D341Med (cell line): ENCODE measurements at places on chromosomes 7 and 10.

DNA sequence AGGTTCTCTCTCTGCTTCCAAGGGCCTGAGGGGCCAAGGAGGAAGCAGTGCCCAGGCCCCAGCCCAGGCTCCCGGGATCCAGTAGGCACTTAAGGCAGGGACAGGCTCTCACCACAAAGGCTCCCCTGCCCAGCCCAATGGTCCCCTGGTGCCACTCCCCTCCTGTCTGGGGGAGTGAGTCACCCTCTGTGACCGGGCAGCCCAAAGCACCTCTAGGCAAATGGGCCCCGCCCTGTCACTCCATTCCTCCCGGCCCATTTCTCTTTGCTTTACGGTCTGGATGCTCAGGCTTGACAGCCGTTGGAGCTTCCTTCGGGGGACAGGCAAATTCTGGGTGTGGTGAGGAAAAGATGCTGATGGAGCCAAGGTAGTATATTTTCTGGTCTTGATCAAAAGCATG is at the start of gene CALHM3:
TSS of gene CALHM3 (minus strand) at position 106 of the 400 bp plus-strand sequence. CDS start 208 bp downstream, outside the sequence.
- no peak for DNase-seq

GRCh38 chr7:3264693-3265339 is 36.2 kb upstream of the SDK1 start:
- DNase-seq: no peak

DNA sequence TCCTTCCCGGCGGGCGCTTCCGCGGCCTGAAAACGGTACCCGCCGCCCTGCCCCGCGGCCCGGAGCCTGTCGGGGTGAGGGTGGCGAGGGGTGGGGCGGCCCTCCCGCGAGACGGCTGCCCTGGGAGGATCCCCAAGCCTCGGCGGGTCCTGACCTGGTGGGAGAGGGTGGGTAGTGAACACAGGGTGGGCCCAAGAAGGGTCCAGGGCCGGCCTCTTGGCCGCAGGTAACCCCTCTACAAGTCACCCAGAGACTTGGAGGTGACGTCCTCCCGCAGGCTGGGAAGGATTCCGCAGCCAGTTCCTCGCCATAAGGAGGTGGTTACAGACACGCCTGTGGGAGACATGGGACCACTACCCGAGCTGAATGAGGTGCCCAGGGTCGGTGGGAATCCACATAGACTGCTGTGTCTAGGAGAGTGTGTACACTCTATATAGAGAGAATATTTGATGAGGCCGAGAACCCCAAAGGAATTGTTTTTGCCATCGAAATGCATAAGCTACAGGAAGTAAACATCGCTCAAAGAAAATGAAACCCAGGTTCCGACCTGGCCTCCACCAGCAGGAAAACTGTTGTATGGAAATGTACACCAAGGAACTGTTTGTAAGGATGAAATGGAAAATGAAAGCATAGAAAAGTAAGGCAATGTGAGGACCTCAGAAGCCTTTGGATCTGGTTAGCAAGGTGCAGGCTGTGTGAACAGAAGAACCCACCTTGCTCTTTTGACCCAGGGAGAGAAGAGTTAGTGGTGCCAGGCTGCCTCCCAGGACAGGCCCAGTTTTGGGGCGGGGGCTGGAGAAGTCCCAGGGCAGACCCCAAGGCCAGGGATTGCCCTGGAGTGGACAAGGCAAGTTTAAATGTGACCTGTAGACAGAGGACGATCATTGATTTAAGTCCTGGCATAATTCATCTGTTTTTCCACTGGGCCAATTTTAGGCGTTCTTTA is 659 bp downstream of the OPTN start:
- peak; percentile 40 for DNase-seq

GRCh38 chr10:9437131-9437530 is 1382.6 kb downstream of the GATA3 start:
- DNase-seq: no peak

GRCh38 chr10:123009105-123009820 is 457 bp downstream of the ACADSB start:
- peak; percentile 37 for DNase-seq

DNA sequence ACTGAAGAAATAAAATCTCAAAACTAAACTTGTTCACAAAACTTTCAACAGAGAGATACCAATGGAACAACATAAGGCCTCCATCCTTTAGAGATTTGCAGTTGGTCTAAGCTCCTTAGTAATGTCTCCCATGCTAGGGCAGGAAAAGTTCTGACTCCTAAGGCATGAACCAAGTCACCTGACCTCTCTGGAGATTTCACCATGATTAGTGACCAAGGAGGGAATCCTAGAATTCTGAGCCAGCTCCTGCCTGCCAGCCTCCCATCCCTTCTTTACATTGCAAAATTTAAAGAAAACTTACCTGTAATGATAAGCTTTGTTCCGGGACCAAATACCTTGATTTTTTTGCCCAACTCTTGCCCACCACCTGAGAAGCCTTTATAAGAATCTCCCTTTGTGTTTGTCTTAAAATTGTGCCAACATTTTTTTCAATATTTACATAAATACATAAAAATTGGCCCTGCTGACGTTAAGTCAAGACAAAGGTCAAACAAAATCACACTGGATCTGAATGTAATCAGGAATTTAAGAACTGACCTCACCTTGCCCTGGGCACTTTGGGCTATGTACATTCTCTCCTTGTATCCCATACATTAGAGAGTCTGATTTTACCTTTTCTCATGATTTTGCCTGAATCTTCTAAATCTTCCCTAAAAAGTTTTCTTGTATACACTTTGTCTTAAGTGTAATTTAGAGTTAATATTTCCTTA is at the start of gene TARP:
TSS of gene TARP (minus strand) at position 351 of the 710 bp plus-strand sequence.
- no peak for DNase-seq

GRCh38 chr10:96494694-96495093 is 19.0 kb downstream of the TLL2 start:
- DNase-seq: no peak

DNA sequence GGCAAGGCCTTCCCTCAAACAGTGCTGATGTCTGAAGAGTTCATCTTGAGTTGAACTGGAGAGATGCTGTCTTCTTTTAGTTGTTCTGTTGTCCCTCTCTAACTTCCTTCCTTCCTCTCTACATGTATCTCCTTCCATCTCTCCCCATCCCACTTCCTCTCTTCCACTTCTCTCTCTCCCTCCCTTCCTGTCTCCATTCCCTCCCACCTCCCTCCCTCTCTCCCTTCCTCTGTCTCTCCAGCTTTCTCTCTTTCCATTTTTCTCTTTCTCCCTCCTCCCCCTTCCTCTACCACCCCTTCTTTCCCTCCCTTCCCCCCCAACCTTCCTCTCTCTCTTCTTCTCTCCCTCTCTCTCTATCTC is 40.7 kb upstream of the TNS3 start:
- no peak for DNase-seq

- DNase-seq: no peak
Observed at GRCh38 chr7:29935111-29935510, 54.5 kb downstream of the SCRN1 start.

DNA sequence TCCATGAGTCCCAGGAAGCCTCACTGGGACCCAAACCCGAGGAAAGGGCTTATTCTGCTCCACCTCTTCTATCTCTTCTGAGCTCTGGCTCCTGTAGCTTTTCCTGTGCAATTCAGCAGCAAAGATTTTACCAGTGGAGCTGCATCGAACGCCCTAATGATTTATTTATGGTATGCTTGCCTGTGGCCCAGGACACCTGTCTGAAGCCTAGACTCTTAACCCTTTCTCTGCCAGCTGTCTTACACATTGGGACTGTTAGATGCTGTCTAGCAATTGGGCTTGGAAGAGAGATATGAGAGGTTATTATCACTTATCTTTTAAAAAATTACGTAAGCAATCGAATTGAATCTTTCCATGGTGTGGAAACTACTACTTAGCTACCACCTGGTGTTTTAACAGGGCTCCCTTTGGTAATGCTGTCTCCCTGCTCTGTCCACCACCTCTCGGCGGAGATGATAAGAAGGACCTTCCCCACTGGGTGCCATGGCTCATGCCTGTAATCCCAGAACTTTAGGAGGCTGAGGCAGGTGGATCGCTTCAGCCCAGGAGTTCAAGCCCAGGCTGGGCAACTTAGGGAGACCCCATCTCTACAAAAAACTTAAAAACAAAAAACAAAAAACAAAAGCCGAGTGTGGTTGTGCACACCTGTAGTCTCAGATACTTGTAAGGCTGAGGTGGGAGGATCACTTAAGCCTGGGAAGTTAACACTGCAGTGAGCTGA is 8.8 kb downstream of the ACSL5 start:
- no peak for DNase-seq

- DNase-seq: no peak
Observed at GRCh38 chr10:7506571-7506970, 95.7 kb upstream of the SFMBT2 start.

- DNase-seq: no peak
Observed at GRCh38 chr7:151968357-151968756, 12.1 kb downstream of the GALNTL5 start.

- no peak for DNase-seq
Observed at GRCh38 chr10:95860166-95860940, 47.4 kb upstream of the CC2D2B start.

DNA sequence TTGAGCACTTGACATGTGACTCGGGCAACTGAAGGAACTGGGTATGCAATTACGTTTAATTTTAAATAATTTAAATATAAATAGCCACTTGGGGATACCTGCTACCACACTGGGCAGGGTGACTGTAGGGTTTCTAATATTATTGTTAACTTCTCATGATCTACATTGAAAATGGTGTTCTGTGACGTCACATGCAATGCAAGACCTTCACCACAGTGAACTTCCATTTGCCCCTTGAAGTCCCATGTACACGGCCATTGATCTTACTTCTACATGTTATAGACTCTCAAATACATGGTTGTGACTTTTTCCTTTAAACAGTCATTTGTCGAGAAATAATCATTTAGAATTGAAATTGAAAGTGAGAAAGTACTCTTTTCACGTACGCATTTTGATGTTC is 154.0 kb downstream of the MGMT start:
- no peak for DNase-seq

- DNase-seq: no peak
Observed at GRCh38 chr7:158824028-158824427, 5.3 kb downstream of the ESYT2 start.

DNA sequence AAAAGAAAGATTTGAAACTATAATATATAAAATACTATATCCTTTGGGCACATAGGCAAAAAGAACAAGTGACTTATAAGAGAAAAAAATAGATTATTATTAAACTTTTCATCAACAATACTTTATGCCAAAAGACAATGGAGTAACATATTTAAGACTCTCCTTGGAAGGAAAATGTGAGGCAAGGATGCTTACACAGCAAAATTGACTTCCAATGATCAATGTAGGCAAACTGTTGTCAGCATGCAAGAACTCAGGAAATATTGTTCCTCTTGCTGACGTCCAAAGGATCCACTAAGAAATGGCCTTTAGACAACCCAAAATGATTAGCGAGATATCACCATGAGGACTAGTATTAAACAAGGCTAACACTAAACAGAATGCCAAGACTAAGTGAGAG is 22.9 kb upstream of the LMOD2 start:
- DNase-seq: no peak

GRCh38 chr10:72274213-72274729 is 547 bp downstream of the DDIT4 start:
- DNase-seq: no peak

DNA sequence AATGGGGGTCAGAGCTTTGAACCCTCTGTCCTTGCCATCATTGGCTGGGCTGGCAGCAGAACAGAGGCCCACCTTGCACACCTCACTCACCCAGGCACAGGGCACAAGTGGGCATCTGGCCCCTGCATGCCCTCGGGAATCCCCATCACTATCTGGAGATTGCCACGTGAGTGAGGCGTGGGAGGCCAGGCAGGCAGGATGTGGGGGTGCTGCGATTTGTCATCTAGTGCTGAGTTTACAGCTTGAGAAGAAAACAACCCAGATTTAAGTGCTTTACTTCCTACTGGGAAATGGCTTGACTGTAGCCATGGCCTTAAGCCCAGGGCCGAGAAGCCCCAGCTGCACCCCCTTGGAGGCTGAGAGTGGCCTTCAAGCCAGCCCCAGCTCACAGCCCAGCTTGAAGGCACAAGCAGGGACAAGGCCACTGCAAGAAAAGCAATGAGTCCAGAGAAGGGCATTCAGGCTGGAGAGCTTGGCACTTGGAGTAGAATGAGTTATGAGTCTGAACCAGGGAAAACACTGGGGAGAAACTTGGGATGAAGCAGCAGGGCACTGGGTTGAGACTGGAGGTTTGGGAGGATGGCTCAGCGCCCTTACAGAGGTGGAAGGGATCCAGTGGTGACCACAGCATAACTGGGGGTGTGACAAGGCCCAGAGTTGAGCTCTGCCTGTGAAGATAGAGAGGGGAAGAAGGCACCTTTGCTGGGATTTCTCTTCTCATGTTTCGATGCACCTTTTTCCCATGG is 123.0 kb downstream of the CXCL12 start:
- DNase-seq: no peak

DNA sequence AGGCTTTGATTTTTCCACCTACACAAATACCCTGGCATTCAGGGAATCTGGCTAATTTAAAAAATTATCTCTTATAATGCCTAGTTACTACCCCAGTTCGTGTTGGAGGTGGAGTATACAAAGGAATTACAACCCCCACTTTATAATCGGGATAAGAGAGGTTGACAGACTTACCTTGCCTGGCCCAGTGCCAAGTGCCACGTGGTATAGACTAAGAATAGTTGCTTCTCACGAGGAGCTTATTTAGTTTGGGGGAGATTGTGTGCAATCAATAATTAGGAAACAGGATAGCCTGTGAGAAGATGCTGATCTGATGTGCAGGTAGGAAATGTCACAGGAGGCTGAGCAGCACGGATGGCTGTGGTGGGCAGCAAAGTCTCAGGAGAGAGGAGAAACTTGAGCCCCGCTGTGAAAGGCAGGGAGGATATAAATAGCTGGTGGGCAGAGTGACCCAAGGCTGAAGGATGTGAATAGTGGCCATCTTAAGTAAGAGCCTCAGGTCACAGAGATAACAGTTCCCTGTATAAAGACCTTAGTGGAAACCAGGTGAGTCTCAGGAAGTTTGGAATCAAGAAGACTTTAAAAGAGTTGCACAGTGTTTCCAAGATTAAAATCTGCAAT is 11.3 kb upstream of the ATXN7L1 start:
- DNase-seq: no peak

DNA sequence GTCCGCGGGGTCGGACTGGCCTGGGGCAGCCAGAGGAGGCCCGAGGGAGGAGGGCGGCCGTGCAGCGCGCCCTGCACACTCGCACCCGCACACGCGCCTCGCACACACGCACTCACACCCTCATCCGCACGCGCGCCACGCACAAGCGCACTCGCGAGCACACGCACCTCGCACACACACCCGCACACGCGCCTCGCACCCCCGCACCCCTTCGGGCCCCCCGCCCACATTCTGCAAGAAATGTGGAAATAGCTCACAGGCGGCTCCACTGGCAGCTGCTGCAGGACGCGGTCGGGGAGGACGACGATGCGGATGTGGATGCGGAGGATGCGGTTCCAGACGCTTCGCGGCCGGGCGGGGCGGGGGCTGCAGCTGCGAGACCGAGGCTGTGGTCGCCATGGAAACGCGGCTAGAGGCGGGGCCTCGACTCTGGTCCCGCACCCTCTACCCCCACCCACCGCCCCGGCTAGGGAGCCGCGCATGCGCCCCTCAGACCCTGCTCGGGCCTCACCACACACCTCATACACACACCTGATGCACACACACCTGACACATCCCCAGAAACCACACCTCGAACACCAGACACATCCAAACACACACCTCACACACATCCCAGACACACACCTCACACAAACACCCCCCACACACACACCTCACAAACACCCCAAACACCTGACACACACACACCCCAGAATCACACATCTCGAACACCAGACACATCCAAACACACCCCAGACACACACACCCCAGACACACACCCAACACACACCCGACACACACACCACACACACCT is at the start of gene CALY:
TSS of gene CALY (minus strand) at position 320 of the 793 bp plus-strand sequence. CDS start 7,907 bp downstream, outside the sequence.
- DNase-seq: peak; percentile 72

- peak; percentile 18 for DNase-seq
Observed at GRCh38 chr7:51219261-51219988, 97.2 kb downstream of the COBL start.
